ENCODE measurements at places on chromosomes 7 and 10.

DNA sequence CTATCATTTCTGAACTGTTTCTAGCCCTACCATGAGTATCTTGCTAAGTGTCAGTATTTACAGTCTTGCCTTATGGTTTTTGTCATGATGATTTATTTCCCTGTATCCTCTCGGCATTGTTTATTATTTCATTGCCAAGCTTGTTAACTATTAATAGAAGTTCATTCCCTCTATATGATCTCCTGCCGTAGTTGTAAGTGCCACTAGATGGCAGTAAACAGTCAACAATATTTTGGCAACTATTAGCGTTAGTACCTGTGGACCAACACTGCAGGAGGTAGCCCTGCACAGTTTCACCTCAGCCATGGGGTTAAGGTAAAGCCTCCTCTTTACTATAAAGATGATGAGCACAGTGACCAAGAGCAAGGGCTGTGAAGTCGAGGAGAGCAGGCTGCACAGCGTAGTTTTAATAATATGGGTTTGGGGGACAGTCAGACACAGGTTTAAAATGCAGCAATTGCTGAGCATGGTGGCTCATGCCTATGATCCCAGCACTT, 26.1 kb upstream of the CCNJ start:
- no peak for DNase-seq

GRCh38 chr10:15738270-15738925, 18.7 kb upstream of the ITGA8 start:
- no peak for DNase-seq

GRCh38 chr10:35442028-35442427, 105.7 kb downstream of the CCNY start:
- DNase-seq, result no peak

- DNase-seq, result no peak
Measured at GRCh38 chr10:62851442-62851841, 35.3 kb upstream of the EGR2 start.

DNA sequence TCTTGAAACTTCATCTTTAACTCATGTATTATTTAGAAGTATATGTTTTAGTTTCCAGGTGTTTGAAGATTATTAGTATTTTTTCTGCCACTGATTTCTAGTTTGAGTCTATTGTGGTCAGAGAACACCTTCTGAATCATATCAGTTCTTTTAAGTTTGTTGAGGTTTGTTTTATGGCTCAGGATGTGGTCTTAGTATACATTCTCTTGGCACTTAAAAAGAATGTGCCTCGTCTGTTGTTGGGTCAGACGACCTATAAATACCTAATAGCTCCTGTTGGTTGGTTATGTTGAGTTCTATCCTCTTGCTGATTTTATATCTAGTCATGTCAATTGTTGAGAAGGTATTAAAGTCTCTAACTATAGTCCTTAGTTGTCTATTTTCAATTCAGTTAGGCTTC, 15.9 kb downstream of the TDRD1 start:
- no peak for DNase-seq

GRCh38 chr7:113291058-113291457, 172.7 kb upstream of the SMIM30 start:
- no peak for DNase-seq

DNA sequence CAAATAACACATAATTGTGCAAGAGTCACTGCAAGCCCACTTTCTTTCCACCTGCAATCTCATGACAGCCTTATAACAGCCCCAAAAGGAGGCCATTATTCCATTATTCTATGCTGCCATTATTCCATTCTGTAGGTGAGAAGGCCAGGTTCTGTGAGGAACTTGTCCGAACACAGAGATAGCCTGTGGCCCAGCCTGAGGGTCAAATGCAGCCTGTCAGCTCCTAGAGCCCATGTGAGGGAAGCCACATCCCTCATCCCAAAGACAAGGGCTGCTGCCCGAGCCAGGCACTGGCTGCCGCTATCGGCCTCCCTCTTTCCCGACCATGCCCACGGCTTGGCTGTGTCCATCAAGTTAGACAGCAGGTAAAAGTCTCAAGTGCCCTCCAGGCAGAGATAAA, 24.1 kb upstream of the C10orf71 start:
- DNase-seq, result peak; percentile 38

DNA sequence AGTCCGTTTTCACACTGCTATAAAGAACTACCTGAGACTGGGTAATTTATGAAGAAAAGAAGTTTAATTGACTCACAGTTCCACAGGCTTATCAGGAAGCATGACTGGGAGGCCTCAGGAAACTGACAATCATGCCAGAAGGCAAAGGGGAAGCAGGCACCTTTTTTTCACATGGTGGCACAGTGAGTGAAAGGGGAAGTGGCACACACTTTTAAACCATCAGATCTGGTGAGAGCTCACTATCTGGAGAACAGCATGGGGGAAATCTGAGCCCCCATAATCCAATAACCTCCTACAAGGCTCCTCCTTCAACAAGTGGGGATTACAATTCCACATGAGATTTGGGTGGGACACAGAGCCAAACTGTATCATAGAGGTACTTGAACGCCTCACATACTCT, 30.0 kb downstream of the AGR3 start:
- no peak for DNase-seq

DNA sequence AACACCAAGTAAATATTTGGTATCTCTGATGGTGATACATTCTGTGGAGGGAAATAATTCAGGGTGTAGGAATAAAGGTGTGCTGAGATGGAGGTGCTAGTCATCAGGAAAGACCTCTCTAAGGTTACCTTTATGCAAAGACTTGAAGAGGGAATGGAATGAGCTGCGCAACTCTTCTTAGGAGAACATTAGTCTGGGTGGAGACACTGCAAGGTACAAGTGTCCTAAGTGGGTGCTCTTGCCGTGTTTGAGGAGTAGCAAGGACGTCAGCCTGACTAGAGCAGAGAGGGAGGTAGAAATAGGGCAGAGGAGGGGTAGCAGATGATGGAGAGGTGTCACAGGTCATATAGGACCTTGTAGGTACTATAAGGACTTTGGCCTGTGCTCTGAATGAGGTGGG, 148.1 kb downstream of the AUTS2 start:
- DNase-seq, result no peak

DNA sequence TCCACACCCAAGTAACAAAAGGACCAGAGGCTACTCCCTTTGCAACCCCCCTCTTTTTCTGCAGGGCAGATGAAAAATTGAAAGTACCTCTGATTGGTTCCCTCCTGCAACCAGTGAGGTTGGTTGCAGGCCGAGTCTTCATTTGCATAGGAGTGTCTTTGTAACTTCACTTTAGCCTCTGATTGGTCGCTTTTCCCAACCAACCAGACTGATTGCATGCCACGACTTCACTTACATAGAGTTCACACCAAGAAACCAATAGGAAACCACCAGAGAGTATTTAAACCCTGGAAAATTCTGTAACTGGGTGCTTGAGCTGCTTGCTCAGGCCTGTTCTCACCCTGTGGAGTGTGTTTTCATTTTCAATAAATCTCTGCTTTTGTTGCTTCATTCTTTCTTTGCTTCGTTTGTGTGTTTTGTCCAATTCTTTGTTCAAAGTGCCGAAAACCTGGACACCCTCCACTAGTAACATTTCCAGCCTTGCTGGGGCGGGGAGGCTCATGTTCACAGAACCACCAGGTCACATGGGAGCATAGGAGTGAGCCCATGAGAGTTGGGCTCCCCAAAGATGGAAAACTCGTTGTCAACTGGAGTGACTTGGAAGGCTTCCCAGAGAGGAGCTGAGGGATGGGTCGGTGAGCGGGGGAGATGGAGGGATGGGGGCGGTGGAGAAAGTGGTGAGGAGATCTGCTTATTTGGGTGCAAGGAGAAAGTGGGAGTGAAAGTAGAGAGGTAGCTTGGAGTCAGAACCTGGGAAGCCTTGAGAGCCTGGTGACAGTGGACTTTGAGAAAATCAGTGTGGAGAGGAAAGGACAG, 223.6 kb downstream of the GFRA1 start:
- DNase-seq, result no peak
